ENCODE measurements at places on chromosomes 6 and 20. TPM values are rescaled to one million over a fixed set of nuclear protein-coding genes. Genes with fewer than 3 reads are reported as not detected.

Gene ADGB
- total RNA-seq = not detected

Gene BAG2
- total RNA-seq = 12.6 TPM

- DNase-seq = no peak
These were observed 24.1 kb upstream of the ARFGEF2 start for GRCh38 chr20:48897305-48898010.

DNA sequence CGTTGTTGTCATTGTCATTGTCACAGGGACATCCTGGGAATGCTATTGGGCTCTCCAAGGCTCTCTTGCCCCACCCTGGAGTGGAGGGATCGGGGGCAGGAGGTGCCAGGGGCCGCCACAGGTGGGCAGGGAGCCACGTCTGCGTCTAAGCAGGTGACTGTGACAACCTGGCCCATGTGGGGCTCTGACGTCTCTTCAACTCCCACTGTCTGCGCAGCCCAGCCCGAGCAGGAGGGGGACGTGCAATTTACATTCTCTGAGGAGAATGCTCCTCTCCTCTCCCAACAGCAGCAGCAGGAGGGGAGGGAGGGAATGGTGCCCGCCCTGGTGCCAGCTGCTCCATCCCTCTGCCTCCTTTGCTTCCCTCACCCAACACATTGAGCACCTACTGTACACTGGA is 50.1 kb downstream of the GRM4 start:
- no peak for DNase-seq

- DNase-seq = no peak
These were observed 121.4 kb downstream of the LAMP5 start for GRCh38 chr20:9635750-9636149.

- no peak for DNase-seq
These were observed 36.1 kb downstream of the ELOVL2 start for GRCh38 chr6:11007715-11008608.

- DNase-seq = no peak
These were observed 301.2 kb downstream of the RNGTT start for GRCh38 chr6:88662163-88662580.

GRCh38 chr6:82251942-82252341 is 4.4 kb upstream of the IBTK start:
- no peak for DNase-seq

GRCh38 chr6:25016014-25016720 is 80.4 kb upstream of the RIPOR2 start:
- DNase-seq = no peak

- no peak for DNase-seq
These were observed 36.1 kb downstream of the FGD2 start for GRCh38 chr6:37041521-37041920.

Gene ABHD12
- total RNA-seq = 18.1 TPM

DNA sequence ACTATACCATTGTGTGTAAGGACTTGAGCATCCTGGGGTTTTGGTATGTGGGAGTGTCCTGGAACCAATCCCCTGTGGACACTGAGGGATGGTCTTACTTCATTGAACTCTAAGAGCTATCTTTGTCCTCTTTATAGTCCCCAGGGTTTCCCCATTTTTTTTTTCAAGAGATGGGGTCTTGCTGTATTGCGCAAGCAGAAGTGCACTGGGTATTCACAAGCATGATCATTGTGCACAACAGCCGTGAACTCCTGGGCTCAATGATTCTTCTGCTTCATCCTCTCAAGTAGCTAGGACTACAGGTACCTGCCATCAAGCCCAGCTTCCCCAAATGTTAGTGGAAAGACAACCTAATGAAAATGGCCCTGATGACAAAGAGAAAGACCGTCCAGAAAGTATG is 2.2 kb upstream of the ASCC3 start:
- DNase-seq = no peak

DNA sequence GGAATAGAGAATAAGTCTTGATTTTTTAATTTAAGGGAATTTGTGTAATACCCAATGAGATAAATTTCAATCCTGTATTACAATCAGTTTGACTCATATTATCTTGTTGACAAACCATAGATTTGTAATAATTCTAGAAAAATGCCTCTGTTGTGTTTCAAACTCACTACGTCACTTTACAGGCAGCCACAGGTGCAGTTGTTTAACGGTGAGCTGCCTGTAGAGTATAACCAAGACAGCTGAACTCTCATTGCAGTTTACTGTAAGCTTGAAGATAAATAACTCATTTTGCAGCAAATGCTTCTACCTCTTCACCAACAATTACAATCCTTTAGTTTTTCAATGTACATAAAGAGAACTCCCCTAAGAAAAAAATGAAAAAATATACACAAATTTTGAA is 114.3 kb downstream of the PRKN start:
- DNase-seq = no peak

- no peak for DNase-seq
These were observed 11.8 kb downstream of the CCR6 start for GRCh38 chr6:167134448-167135328.

DNA sequence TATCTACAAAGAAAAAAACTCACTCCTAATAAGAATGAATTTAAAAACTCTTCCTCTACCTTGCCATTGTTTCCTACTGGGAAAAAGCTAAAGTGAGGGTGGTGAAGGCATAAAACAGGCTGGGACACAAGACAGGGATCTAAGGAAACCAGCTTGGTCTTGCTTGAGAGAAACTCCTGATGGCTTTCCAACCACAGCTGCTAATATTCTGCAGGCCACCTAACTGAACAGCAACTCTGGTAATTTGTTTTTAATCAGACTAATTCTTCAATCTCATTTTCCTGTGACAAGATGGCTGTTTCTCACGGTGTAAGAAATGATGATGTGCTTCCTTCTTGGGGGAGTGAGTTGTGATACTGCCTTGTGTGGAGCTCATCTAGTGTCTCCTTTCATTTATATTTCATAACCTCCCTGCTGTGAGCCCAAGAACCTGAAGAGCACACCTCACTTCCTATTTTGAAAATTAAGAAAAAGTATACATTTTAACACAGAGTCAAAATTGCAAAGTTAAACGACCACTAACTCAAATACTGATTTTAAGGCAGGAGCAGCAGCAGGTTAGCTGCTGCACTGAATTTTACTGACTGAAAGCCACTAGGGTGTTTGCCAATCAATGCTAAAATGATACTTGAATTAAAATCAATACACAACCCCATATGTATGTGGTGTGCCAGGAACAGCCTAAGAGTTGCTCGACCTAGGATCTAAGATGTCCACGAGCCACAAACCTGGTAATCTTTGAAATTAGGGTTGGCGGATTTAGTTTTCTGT is 58.0 kb downstream of the BACH2 start:
- DNase-seq = no peak

- no peak for DNase-seq
These were observed 306.1 kb downstream of the QKI start for GRCh38 chr6:163720460-163721235.

- no peak for DNase-seq
These were observed 108.4 kb upstream of the GGTLC1 start for GRCh38 chr20:24096864-24097450.

- no peak for DNase-seq
These were observed 10.1 kb downstream of the EZR start for GRCh38 chr6:158808941-158809678.

DNA sequence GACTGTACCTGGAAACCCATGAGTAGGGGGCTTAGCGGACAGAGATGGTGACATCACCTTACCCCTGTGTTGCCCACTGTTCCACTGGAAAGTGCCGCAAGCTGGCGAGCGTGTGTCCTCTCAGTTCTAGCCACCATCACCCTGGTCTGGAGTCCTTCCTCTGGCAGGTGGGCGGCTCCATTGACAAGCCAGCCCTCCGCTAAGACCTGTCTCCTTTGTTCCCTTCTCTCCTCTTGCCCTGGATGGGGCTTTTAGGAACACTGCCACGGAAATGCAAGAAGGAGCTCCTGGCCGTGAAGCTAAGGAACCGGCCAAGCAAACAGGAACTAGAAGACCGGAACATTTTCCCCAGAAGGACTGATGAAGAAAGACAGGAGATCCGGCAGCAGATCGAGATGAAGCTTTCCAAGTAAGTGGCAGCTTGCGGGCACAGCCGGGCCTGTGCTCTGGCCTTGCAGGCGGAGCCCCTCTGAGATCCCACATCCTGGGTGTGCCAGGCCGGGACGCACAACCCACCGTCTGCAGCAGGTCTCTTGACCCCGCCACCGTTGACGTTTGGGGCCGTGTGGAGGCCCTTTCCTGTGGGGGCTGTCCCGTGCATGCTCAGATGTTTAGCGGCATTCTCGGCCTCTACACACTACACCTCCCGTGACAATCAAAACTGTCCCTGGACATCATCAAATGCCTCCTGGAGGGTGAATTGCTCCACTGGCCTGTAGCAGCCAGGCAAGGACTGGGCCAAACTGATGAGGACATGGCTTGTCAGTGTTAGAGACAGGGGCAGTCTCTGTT is 127.5 kb downstream of the SYCP2 start:
- DNase-seq = no peak

DNA sequence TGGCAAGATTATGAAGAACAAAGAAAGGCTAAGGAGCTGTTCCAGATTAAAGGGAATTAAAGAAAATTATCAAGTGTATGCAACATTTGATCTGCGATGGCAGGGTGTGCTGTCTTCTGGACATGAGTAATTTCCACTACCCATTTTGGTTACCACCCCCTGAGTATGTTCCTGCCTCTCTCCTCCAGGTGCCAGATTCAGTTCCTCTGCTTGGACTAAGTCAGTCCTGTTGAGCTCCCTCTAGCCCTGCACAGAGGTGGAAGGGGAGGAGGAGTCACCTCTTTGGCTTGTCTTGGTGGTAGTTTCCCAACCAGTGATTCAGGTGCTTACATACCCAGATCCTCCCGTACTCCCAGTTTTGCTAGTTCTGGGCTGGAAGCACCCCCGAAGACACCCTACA is 22.2 kb upstream of the SNRPB2 start:
- no peak for DNase-seq

DNA sequence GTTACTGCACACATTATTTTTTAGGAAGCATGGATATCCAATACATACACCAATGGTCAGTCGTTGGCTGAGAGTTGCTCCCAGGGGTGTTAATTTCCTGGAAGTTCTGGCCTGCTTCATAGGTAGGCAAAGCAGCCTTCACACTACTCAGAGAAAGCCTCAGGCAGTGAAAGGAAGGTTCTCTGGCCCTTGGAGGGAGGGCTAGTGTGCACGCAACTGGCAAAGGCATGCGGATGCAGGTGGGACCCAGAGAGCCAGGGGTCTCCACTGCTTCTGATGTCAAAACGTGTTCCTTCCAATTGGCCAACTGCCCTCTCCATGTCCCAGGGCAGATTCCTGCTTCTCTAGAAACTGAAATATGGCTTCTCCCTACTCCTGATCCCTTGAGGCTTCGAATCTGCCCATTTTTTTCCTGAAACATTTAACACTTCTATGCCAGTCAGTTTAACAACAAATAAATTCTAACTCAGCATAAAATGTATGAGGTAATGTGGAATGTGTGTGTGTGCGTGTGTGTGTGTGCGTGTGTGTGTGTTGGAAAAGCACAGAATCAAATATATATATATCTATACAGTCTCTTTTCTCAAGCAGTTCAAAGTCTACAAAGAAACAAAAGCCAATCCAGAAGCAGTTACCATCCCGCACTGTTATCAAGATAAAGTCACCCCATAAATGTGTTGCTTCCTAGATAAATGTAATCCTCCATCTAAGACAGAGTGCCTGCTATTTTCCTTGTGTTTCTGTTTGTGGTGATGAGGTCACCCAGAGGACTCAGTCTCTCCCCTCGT is 94.0 kb upstream of the HIVEP1 start:
- no peak for DNase-seq

Gene RFX6
- not detected for total RNA-seq

DNA sequence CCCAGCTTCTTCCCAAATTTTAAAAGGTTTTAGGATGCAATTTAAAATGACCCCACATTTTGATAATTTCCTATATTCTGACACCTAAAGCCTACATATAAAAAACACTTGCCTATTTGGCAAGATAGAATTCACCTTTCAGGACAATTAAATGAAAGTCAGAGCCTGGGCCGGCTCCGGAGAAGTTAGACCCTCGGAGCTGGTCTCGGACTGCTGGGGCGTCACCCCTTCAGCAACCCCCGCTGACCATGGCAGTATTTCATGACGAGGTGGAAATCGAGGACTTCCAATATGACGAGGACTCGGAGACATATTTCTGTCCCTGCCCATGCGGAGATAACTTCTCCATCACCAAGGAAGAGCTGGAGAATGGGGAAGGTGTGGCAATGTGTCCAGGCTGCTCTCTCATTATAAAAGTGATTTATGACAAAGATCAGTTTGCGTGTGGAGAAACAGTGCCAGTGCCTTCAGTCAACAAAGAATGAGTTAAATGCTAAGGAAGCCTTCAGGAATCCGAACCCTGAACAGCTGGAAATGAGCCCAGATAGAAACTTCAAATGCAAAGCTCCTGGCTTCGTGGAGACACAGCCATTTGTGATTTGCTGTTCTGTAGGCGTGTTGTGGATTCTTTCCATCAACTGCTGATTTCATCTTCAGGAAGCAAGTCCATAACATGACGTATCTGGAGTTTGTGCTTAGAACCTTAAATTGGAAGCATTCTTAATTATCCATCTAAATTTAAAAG is 16.0 kb downstream of the TCFL5 start:
- DNase-seq = no peak

GRCh38 chr6:31966997-31967925 is 4.7 kb downstream of the DXO start:
- no peak for DNase-seq

Gene KIAA1755
- total RNA-seq = not detected

- no peak for DNase-seq
These were observed 2.1 kb downstream of the GOPC start for GRCh38 chr6:117600008-117600743.

DNA sequence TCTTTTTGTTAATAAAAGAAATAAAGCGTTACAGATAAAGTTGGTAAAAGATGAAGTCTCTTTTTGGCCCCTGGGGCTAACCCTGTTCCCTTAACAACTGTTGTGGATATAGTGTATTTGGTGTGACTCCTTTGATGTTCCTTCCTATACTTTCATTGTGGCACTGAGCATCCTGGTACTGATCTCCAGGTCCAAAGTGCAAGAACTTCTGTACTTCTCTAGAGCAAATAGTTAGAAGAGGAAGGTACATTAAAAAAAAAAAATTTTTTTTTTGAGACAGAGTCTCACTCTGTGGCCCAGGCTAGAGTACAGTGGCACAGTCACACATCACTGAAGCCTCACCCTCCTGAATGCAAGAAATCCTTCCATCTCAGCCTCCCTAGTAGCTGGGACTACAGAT is 6.2 kb downstream of the POFUT1 start:
- no peak for DNase-seq
